ENCODE measurements at places on chromosomes 6 and 20.

GRCh38 chr6:62775427-62776022 is 435.7 kb upstream of the FKBP1C start:
- DNase-seq, result no peak

- DNase-seq, result no peak
Observed at GRCh38 chr20:23856736-23857135, 22.8 kb downstream of the CST5 start.

GRCh38 chr6:92748131-92748530 is 671.2 kb downstream of the EPHA7 start:
- DNase-seq, result no peak

- DNase-seq, result no peak
Observed at GRCh38 chr20:21096321-21097043, 9.7 kb downstream of the LINC00237 start.

DNA sequence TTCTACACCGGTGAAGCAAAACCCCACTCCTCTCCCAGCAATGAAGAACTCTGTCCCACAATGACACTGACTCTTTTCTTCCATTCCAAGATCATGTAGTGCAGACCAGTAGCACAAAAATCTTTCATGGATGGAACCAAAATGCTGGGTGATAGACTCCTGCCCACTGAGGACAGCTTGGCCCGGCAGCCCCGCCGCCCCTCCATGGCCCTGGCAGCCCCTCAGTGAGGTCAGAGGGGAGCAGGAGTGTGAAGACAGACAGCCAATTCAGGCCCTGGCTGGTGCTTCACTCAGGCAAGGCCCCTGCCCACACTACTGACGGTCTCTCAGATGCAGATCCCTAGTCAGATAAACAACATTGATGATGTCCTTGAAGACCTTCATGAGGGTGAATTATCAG is 131.9 kb upstream of the SYNDIG1 start:
- no peak for DNase-seq

DNA sequence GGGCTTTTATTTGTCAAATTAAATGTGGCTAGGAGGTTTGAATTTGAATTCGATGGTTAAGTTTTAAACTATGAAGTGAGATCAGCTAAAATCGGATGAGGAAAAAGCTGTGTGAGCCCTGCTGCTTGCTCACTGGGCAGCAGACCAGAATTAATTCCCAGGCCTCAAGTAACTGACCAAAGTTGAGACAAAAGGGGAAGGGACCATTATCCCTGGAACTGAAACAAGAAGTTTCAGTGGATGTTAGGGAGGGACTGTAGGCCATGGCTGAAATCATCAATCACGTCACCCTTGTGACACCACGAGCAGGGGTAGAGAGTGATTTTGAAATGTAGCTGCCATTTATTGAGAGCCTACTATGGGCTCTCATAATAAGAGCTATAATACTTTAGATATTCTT is 7.0 kb upstream of the PRSS35 start:
- DNase-seq, result no peak

GRCh38 chr6:104603108-104603745 is 256.5 kb downstream of the HACE1 start:
- DNase-seq, result no peak

GRCh38 chr20:35663516-35664465 is 909 bp downstream of the CPNE1 start:
- peak; percentile 21 for DNase-seq

- no peak for DNase-seq
Observed at GRCh38 chr6:138805016-138805765, 9.3 kb downstream of the ECT2L start.

DNA sequence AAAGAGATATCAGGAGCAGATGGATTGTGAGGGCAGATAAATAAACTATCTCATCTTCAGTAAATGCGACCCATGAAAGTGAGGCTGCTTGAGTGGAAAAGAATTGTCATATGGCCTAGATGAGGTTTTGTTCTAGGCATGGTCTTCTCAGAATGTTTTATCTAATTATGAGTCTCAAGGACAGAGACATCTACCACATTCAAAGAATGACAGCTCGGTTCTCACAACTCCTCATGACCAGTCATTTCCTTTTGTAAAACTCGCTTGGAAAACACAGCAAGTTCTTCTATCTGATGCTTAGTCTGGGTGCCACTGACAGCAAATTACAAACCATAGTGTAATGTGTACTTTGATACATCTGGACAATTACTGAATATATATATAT is 140.5 kb downstream of the CCDC170 start:
- DNase-seq, result no peak

DNA sequence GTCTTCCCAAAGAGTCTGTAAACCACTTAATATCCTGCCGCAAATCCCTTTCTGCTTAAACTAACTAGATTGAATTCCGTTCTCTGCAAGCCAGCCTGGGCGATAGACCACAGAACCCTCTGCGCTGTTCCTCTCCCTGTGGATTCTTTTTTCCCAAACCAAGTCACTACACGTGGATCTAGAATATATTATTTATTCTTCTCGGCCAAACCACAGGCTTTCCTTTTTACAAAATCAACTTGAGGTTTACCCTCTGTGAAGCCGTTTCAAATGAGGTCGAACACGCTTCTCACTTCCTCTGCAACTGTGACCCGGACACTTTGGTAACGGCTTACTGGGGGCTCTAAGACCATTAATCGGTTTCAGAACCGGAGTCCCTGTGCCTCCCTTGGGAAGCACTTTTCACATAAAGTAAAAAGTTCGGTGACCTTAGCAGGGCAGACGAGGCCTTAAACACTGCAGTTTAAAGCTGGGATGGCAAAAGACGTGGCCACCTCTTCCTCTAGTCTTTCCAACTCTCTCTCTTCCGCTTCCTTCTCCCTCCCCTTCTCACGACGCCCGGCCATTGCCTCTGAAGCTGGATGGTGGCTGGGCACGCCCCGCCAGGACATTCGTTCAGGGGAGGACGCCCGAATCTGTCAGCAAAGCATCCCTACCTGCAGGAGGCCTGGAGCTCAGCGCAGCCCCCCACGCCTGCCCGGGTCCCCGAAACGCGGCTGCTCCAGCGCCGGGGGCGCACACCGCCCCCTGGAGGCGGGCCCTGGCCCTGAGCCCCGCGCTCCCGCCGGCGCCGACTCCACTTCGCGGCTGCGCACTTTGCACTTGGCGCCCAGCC is 55.0 kb upstream of the FOXC1 start:
- no peak for DNase-seq

- DNase-seq, result no peak
Observed at GRCh38 chr20:46808565-46808964, 86.1 kb upstream of the EYA2 start.

- no peak for DNase-seq
Observed at GRCh38 chr6:89360415-89360999, 8.0 kb upstream of the UBE2J1 start.

DNA sequence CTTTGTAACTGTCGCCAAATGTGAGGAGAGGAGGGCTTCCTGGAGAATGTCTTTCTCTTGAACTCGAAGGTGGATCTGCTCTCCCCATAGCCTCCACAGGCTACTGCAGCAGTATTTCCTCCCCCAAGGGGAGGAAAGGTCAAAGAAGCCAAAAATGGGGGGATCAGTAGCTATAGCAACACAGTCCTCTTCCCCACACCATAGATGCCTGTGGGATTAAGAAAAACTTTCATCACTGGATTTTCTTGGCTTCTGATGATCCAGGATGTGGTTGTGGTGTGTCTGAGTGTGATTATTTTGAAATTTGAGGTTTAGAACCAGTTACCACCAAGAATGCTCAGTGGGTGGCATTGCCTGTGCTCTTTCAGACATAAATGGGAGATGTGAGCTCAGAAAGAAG is 140.1 kb upstream of the SPACA1 start:
- no peak for DNase-seq

DNA sequence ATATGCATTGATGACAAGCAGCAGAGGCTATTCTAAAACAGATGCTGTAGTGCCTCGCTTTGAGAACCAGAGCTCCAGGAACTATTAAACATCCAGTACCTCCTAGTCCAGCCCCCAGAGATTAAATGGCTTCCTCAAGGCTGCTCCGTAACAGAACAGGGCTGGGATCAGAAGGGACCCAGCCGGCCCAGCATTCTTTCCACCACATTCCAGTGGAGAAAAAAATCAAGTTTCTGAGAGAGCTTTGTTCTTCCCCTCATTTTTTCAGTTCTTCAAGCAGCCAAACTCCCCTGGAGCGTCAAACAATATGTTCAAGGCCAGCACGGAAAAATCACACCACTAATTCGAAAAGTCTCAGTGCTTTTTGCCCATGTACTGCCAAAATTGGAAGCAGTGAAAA is 5.8 kb upstream of the STMND1 start:
- no peak for DNase-seq

DNA sequence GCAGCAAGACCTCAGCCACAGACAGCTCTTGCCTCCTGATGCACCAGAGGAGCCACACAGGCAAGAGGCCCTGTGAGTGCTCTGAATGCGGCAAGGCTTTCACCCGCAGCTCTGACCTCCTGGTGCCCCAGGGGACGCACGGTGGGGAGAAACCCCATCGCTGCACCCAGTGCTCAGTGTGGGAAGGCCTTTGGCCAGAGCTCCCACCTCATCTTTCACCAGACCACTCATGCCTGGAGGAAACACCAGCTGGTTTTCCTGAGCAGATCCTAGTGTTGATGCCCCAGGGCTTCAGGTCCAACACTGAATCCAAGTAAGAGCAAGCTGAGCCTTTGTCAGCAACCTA is 37.0 kb upstream of the XRN2 start:
- DNase-seq, result no peak

DNA sequence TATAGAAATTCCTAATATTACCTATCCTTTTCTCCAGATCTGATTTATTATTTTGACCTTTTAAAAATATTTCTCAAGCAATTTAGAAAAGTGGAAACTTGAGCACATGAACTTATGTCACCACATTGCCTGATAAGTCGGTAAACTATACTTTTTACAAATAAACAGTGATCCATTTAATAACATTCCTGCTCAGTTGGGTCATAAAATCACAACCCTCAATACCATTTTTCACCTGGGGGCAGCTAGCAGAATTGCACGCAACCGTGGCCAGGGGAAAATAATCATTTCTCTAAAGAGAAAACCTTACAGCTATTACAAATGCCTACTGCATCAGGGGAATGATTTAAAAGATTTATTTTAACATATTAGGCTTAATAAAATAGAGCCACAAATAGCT is 614.5 kb downstream of the PHF3 start:
- DNase-seq, result no peak

DNA sequence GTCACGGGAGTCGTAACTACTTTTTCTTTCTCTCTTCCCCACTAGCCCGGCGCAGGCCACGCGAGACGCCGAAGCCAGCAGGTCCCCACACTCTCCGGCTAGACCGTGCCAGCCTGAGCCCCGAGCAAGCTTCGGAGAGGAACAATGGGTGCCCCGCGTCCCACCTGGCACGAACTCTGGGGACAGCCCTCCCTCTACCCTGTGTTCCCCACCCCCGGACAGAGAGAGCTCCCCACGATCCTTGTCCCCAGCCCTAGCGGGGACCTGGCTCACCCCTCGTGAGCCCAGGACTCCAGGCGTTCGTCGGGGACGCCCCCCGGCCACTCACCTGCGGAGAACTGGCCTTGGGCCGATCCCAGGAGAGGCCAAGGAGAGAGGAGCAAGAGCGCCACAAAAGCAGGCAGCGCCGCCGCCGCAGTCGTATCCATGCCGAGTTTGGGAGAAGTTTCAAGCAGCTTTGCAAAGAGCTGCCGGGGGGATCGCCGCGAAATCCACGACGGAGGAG is 416 bp downstream of the PTPRK start:
- DNase-seq, result no peak

DNA sequence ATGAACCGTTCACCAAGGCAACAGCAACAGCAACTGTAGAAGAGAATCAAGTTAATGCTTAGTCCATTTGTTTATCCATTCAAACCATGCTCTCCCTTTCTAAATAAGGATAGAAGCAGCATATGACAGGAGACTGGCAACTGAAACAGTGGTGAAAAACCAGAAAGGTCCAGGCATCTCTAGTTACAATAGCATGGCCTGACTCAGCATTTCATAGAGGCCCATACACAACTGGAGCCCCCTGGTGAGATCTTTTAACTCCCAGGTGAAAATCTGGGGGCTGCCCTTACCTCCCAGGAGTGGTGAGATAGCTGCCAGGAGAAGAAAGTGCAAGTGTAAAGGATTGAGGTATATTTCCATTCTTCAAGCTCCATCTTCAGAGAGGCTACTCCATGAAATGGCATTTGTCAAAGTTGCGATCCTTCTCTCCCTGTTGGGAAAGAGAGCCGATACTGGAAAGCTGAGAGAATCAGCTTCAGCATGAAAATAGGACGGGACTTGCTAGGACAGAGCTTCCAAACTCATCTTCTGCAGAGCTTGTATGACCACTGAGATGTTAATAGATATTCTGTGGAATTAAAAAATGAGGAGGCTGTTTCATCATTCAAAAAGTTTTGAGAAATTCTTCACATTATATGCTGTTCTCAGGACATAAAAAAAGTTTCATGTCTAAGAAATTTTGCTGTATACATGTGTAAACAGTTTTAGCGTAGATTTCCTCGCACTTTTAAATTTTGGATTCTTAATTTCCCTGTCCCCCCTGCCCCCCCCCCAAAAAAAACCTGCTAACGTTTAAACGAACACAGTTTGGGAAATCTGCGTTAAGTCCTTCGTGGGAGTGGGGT is 10.9 kb upstream of the SLC2A12 start:
- no peak for DNase-seq

GRCh38 chr6:38713812-38714211 is 1.3 kb upstream of the DNAH8 start:
- peak; percentile 2 for DNase-seq

DNA sequence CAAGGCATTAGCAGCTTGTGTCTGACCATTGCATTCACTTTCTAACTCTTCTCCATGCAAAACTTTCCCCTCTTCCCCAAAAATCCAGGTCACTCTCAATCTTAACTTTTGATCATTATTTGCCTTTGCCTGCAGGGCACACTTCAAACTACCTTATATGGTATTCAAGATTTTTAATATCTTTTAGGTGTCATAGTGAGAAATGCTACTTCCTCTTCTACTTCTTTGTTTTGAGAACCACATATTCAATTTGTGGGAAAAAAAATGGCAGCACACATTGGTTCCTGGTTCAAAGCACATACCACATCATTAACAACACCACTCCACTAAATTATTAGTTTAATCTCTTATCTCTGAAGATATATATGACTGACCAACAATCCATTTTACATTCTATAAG is 1267.0 kb upstream of the CITED2 start:
- no peak for DNase-seq

DNA sequence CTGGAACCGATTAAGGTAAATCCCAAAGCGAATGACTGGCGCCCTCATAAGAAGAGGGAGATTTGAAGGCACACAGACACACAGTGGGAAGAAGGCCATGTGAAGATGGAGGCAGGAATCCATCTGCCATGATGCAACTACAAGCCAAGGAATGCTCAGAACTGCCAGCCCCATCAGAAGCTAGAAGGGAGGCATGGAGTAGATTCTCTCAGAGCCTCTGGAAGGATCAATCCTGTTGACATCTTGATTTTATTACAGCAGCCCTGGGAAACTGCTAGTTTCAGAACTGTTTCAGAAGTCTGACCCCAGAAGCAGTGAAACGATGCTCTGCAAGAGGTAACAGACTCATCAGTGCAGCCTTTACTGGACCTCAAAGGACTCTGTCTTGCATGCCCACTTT is 103.5 kb upstream of the GPR6 start:
- DNase-seq, result no peak

DNA sequence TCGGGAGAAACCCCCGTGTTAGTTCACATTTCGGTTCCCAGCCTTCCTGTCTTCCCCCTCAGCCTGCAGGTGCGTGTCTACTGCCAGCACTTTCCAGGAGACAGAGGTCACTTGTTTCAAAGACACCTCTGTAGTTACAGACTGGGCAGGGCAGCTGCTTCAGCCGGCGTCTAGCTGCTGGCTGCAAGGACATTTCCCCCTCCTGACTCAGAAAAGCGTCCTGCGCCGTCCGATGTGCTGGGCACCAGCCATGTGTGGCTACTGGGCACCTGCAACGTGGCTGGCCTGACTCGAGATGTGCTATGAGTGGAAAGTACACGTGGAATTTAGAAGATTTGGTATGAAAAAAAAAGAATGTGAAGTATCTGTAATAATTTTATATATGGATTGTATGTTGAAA is 37.6 kb downstream of the RRBP1 start:
- no peak for DNase-seq
